ENCODE measurements at places on chromosomes 13 and 19. TPM values are rescaled to one million over a fixed set of nuclear protein-coding genes. Genes with fewer than 3 reads are reported as not detected.

Gene RYR1
- under 0.01 TPM for total RNA-seq

Gene CD37
- total RNA-seq, result not detected

Gene NOTCH3
- total RNA-seq, result 184 TPM

Gene NALCN
- 13.6 TPM for total RNA-seq

Gene MAMSTR
- 0.53 TPM for total RNA-seq

Gene ZNF823
- total RNA-seq, result 5.3 TPM

Gene MATK
- total RNA-seq, result not detected

Gene SIGLEC12
- total RNA-seq, result not detected

Gene HSPB6
- 106 TPM for total RNA-seq

Gene CDADC1
- total RNA-seq, result 3.7 TPM

Gene CPAMD8
- total RNA-seq, result 0.26 TPM

Gene HRC
- 0.26 TPM for total RNA-seq

Gene CYP4F2
- not detected for total RNA-seq

Gene IZUMO2
- total RNA-seq, result not detected

Gene ZNF573
- total RNA-seq, result 5.4 TPM

Gene SEMA6B
- 1.3 TPM for total RNA-seq

Gene PCDH20
- under 0.01 TPM for total RNA-seq
